ENCODE measurements at places on chromosomes 11 and 22. TPM values are rescaled to one million over a fixed set of nuclear protein-coding genes. Genes with fewer than 3 reads are reported as not detected.

GRCh38 chr11:12278766-12279671 lies 98.4 kb upstream of the PARVA start:
- no peak for DNase-seq

- DNase-seq: no peak
Measured at GRCh38 chr11:8269636-8270035, 6.0 kb upstream of the LMO1 start.

DNA sequence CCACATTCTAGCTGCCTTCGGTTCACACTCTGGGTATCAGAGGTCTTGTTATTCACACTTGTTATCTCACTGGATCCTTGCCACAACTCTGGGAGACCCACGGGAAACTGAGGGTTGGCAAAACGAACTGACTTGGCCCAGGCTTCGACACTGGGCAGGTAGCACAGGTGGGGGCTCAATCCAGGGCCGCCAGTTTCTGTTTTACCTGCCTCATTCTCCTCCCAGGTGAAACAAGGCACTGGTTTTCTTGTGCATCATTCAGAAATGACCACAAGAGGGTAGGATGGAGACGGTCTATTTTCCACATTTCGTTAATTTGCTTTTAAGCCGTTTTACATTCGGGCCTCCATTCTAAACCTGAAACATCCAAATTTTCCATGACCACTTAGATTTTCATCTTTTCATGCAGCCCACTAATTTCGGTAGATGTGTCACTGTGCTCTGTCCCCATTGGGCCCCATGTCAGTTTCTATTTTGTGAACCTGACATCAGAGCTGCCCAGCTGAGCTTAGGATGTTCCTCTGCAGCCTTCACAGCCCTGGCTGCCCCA lies 108.1 kb downstream of the KIAA1671 start:
- DNase-seq: peak; percentile 81

DNA sequence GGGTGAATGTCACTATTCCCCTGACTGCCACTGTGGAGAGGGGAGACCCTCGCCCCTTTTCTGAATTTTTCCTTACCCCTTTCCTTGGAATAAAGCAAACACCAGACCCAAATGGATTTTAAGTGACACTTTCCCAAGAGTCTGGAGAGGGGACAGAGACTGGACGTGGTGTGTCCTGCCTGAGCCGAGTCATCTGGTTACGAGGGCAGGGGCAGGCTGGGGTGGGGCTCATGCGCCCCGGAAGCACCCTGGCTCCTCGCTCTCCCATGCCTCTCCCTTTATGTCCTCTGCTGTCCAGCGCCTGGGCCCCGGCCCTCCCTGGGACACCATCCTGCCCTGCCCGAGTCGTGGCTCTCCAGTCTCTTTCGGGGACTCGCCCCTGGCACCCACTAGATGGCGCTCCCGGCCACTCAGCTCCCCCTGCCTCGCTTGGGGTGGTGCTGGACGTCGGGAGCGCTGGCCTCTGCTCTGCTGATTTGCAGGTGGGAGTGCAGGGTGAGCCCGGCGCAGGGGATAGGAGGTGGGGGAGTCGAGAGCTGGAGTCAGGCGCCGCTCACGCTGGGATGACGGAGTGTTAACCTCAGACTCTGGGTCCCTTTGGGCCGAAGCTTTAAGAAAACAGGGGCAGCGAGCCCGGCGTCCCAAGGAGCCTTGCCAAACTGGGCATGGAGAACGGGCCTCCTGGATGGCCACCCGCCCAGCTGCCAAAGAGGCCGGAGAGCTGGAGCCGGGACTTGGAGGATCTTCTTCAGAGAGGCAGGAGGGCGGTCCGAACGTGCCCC lies 89.8 kb downstream of the RPS6KA4 start:
- DNase-seq: peak; percentile 96

- DNase-seq: no peak
Measured at GRCh38 chr11:43819926-43820325, 60.7 kb upstream of the ALKBH3 start.

DNA sequence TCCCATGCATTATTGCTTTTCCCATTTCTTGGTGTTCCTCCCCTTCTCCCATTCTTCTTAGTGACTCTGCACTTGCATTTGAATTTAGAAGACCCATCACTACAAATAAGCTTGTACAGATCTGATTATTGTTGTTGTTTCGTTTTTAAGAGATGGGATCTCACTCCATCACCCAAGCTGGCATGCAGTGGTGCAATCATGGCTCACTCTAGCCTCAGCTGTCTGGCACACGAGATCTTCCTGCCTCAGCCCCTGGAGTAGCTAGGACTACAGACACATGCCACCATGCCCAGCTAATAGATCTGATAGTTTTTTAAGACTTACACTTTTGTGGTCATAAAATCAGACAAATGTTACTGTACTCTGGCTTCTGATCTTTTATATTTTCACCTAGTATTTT lies 252.1 kb downstream of the DDX10 start:
- no peak for DNase-seq

DNA sequence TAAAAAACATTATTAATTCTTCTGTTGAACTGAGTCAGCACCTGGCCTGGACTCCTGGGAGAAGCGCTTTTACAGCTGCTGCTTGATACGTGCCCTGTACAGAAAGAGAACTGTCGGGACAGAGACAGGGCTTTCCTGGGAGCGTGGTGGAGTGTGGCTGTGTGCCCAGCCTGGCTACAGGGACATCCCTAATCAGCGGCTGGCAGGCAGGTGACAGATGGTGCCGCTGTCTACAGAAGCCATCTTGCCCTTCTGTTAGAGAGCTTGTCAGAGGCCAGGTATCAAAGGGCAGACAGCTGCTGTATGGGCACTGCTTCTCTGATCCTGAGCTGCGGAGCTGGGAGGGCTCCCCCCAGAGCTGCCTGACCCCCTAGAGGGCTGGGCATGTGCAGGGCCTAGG lies 361.8 kb downstream of the TENM4 start:
- no peak for DNase-seq

DNA sequence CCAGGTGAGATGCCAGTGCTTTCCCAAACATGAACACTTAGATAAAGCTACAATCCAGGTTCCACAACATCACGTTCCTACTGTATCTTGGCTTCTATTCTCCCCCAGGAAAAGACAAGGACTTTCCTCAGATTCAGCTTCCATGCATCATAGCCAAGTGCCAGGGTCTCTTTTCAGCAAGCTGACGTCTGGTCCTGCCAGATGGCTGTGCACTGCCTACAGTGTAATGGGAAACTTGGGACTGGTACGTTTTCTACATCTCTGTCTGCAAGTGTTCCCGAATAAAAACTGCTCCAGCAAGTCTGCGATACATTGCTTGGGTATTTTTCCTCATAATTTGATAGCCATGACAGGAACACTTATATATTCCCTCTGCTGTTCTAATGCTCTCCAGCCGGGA lies 412.5 kb downstream of the FAM181B start:
- no peak for DNase-seq

- DNase-seq: no peak
Measured at GRCh38 chr11:36229091-36229705, 60.0 kb downstream of the COMMD9 start.

GRCh38 chr11:15976433-15977045 lies 379.8 kb downstream of the SOX6 start:
- no peak for DNase-seq

- DNase-seq: no peak
Measured at GRCh38 chr11:46901156-46901555, 17.2 kb downstream of the LRP4 start.

DNA sequence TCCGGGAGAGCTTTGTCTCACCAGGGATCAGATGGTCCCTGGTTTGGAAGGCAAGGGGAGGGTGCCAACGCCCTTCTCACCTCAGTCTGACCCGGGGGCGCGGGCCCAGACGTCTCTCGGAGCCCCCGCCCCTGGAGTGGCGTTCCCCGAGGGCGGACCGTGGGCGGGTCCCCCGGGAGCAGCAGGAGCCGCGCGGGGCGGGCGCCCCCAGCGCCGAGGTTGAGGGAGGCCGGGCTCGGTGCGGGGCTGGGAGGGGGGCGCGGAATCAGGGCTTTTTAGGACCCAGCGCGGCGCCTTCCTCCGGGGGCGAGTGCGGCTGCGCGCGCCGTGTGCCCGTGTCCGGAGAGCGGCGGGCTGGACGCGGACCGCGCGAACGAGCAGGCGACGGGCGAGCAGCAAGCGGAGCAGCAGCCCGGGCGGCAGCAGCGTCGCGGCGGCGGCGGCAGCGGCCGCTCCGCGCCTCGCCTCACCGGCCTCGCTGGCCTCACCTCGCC lies at the start of gene KCNC1:
Gene KCNC1, plus strand, starts transcription at position 364 of the 494 bp plus-strand sequence. CDS start 1,222 bp downstream, outside the sequence.
- peak; percentile 92 for DNase-seq

GRCh38 chr11:70064726-70065317 lies 13.3 kb upstream of the ANO1 start:
- DNase-seq: peak; percentile 26

DNA sequence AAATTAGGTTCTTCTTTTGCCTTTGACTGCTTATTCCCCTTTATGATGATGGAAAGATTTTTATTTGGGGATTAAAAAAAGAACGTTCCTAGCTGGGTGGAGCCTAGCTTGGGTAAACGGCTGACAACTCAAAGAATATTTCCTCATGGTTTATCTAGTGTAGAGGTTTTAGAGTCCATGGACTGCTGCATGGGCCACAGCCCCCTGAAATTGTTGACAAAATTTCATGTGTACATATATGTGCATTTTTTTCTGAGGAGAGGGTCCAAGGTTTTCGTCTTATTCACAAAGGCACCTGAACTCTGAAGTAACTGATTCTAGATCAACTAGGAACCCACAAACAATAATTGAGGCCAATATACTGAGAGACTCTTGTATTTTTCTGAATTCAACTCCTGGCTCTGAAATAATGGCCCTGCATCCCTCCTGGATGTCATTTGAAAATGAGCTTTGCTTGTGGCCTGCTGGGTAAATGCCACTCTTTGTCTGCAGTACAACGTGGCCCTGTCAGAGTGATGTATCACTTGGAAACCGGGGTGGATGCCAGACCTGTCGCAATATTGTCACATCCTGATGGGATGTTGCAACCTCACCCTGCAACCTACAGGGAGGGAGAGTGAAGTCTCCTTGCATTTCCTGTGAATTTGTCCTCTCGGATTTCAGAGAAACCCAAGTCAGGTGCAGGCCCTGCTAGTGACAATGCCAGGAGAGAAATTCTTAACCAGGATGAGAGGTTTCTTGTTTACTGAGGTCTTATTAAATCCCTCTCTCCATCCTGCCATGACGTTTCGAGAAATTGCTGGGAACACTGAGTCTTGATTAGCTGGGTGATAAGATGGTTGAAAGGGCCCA lies 33.8 kb downstream of the EHF start:
- no peak for DNase-seq

DNA sequence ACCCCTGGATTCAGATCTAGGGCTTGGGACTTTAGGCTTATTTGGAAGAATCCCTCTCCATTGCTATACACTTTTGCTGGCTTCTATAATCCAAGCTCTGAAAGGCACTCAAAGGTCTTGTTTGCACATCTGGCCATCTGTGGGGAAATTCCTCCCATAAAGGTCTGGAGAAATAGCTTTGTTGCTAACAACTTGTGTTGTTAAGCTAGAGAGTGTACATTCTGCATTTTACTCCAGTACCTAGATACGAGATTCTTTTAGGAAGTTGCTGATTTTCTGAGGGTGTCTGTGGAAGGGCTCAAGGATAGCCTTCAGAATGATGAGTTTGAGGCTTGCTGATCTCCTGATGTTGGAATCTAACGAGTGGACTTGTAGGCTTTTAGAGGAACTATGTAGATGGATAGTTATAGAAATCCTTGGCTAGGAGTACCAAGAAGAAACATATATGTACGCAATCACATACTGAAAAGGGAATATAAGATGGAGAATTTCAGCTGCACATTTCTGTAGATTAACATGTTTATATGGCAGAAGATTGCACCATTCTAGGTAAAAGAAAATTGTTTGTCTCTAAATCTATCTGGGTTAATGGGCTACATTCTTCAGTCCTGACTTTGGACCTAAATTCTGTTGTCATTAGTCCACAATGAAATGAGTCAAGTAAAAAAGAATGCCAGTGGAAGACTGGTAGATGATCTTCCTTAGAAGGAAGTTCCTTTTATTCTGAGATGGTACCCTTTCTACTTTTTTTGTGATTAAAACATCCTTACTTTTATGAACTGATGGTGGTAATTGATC lies 51.0 kb downstream of the UBASH3B start:
- DNase-seq: no peak

DNA sequence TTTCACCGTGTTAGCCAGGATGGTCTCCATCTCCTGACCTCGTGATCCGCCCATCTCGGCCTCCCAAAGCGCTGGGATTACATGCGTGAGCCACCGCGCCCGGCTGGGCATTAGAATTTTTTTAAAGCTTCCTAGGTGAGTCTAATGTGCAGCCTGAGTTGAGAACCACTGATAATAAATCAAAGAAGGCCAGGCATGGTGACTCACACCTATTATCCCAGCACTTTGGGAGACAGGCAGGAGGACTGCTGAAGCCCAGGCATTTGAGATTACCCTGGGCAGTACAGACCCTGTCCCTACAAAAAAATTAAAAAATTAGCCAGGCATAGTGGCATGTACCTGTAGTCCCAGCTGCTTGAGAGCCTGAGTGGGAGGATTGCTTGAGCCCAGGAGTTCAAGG lies 13.7 kb downstream of the MEI1 start:
- DNase-seq: no peak

DNA sequence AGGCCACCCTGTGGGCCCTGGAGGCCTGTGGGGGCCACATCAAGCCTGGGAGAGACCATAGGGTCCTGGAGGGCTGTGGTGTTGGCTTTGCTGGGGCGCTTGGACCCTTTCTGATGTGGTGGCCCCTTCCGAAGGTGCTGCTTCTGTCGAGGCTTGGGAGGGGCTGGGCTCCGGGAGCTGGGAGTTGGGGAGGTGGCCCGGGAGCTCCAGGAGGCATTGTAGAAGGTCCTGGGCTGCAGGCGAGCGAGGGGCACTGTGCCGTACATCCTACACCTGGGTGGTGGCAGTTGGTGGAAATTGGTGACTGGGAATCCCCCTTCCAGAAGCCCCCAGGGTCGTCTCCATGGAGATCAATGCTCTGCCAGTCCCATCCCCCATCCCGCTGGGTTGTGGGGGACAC lies 2.6 kb downstream of the PLA2G3 start:
- DNase-seq: peak; percentile 24

- no peak for DNase-seq
Measured at GRCh38 chr11:106391771-106392420, 314.4 kb downstream of the AASDHPPT start.

The SLC5A12 gene
- 3.1 TPM for total RNA-seq

The TRMU gene
- total RNA-seq: 72.9 TPM

The EXPH5 gene
- total RNA-seq: 1.2 TPM

The PATE2 gene
- not detected for total RNA-seq

All from H7 (cell line).